ENCODE measurements at places on chromosomes 13 and 19.

DNA sequence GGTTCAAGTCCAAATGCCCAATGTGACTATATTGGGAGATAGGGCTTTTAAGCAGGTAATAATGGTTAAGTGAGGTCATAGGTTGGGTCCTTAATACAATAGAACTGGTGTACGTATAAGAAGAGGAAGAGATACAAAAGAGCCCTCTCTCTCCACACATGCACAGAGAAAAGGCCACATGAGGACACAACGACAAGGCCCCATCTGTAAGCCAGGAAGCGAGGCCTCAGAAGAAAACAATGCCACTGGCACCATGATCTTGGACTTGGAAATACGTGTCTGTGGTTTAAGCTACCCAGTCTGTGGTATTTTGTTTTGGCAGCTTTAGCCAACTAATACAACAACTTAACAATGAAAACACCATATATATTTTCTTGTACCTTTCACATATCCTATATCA is 23.4 kb upstream of the RFC3 start:
- DNase-seq: no peak

DNA sequence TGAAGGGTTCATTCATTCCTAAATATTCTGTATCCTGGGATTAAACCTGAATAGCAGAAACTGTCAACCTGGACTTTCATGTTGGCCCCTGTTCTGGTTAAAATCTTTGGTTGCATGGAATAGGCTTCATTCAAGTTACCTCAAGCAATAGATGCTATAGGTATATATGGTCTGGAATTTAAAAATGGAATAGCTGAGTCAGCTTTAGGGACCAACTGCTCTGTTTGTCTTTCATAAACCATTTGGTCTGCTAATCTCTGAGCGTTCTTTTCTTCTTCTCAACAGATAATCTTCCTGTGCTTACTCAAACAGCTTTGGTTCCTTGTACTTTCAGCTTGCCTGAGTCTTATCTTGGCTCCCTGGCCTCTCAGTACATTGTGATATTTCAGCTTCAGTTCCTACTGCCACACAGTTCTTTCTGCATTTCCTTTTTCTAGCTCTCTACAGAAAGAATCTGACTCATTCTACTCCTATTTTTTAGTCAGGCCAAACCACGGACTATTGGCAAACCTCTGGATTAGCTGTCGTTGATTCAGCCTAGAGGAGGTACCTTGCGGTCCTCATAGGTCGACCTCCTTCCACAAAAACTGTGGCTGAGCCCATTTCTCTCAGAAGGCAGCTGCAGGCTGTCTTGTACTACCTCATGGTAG is 35.9 kb upstream of the MAB21L1 start:
- no peak for DNase-seq

DNA sequence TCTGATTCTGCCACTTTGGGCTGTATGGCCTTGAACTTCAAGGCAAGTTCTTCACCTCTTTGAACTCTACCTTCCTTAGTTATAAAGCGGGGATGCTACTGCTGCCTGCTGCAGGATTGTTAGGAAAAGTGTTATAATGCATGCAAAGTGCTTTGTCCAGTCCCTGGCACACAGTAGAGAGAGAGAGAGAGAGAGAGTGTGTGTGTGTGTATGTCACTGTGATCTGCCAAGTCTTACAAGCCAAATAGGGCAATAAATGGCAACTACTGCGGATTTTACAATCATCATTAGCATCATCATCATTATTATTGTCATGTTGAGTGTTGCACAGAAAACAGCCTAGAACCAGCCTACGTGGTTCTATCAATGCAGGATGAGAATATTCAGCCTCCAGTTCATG is 136.1 kb downstream of the ZDHHC20 start:
- DNase-seq: no peak

- no peak for DNase-seq
Observed at GRCh38 chr19:4386041-4386782, 14.1 kb downstream of the SH3GL1 start.

DNA sequence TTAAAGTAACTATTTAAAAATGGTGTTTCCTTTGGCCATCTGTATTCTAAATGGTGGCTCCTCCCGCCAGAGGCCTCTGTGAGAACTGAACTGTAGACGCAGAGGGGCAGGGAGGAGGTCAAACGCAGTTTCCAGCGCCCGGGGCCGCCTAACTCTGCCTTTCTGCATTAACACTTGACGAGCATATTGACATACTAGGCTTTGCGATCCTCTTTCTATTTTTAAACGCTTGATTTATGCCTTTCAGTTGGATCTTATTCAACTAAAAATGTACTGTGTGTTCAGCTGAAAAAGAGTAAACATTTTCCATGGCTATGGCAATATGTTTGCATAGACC is 74.7 kb downstream of the SPACA7 start:
- DNase-seq: peak; percentile 79

GRCh38 chr19:45863840-45864628 is at the start of gene FOXA3:
FOXA3 (plus strand) TSS chr19:45864326; CDS start chr19:45864457, 131 bp downstream.
- DNase-seq: no peak

DNA sequence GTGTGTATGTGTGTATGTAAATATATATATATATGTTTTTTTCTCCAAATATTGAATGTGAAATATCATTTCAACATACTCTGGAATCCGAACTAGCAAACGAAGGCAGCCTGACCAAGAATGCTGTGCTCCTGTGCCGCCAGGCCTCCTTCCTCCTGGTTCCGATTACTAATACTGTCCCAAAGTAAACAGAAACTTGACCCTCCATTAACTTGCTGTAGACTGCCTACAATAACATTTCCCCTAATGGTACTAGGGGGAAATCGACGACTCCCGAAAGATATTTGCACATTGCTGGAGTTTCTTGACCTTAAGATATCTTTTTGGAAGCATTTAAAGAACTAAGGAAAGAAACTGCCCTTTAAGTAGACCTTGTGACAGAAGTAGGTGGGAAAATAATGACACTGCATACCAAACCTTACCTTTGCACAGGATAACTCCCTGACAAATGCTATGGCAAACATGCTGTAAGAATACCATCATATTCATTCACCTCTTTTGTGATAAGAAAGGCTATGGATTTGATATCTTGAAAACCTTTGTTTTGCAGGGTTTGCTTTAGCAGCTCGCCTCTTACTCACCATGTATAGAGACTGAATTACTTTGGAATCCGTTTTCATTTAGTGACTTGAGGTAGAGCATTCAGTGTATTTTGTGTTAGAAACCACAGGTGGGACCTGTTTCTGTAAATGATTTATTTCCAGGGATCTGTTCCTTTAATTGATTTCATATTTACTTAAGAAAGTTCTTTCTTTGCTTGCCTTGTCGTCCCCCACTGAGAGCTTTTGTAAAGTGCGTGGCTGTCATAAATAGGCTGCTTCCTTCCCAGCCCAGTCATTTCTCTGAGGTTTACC is 80.1 kb downstream of the KLF5 start:
- no peak for DNase-seq
